ENCODE measurements at places on chromosomes 7 and 10.

GRCh38 chr10:91410638-91411371, 661 bp downstream of the HECTD2 start:
- DNase-seq: peak; percentile 11

DNA sequence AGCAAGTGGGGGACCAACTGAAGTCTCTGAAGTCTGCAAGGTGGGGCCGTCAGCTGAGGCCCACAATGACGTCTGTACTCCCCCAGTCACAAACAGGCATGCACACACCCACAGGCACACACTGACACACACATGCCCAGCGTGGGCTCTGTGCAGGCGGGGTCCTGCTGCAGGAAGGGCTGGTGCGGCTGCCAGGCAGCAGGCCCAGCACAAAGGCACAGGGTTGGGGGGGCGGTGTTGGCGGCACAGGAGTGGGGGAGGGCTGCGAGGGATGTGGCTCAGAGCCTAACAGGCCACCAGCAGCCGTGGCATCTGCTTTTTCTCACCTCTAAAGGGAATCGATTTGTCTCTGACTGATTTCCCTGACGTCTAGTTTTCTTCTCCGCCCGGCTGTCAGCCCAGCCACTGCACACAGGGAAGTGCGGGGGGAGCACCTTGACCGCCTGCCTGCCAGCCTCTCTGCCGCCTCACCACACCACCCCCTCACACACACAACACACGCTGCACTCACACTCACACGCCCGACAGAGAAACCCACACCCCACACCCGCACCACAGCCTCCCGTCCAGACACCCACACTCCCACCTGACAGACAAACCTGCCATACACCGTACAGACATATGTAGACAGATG, 43.5 kb upstream of the ZMIZ1 start:
- DNase-seq: peak; percentile 23

GRCh38 chr7:14936554-14936953, 34.0 kb upstream of the DGKB start:
- DNase-seq: no peak

DNA sequence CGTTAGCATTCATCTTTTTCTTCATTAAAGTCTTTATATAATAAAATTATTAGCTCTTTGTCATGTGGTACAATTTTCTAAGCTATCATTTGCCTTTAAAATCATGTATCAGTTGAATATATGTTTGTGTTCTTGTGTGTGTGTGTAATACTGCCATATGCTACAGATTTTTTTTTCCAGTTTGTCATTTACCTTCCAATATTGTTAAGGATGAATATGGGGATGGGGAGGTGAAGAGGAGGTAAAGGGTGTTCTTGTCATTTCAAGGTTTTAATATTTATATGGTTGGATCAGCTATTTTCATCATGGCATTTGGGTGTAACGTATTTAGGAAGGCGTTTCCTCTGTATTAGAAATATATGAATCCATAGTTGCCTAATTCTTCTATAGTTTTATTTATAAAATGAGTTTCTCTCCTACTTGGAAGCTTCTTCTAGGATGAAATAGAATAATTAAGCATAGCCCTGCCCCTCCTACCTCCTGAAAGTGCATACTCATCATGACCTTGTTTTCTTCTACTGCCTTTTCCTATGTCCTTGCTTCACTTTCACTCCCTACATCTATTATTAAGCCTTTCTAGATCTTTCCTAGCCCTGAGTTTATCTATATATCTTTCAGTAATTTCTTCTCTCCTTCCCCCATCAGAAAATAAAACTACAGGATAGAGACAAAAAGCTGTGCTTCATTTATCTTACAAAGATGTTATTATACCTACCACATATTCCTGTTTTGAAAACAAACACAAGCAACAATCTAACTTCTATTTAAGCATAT, 25.1 kb downstream of the RAB18 start:
- DNase-seq: no peak

DNA sequence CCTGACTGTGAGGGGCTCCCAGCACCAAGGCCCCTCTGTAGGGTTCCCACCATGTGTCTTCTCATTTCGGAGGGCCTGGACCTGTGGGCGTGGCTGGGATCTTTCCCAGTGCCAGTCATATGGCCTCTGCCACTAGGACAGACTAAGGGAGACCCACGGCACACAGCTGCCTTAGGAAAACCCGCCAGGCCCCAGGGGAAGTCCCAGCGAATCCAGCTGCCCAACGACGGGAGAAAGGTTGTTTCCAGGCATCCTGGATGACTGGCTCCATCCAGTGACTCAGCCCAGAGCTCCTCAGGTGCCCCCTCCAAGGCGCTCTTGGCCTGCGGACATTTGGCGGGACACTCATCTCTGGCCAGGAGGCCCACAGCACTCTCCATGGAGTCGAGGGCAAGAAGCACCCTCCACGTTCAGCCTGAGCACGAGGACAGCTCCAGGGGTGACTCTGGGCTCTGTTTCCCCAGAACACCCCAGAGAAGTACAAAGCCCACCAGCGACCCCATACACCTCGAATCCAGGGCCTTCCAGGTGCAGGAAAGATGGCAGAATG, 39.9 kb downstream of the PWWP2B start:
- DNase-seq: no peak

- no peak for DNase-seq
Observed at GRCh38 chr7:7695111-7695817, 23.1 kb downstream of the RPA3 start.
